NCI-H524 treated with DMSO at 0.1 percent for 48 hours (cell line): ENCODE measurements at places on chromosomes 16 and 17.
A peak's percentile ranks its signal among the peaks of the same experiment; 100 is the strongest.

GRCh38 chr17:8914554-8914953 lies 47.1 kb upstream of the PIK3R6 start:
- no peak for DNase-seq

DNA sequence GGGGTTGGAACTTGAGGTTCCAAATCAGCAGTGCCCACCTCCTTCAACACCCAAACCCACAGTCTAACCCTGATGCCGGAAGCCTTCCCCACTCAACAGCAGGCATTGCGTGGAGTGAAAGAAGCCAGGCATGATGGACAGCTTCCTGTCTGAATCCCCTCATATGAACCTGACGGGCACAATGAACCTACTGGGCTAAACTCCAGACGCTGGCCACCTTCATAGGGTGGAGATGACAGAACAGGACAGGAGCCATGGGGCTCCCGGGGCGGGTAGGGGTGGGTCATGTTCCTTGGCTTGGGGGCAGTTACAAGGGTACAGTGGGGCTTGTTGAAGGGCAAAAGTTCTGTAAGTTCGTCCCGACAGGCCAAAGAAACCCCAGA lies 460 bp upstream of the HSBP1 start:
- no peak for DNase-seq

DNA sequence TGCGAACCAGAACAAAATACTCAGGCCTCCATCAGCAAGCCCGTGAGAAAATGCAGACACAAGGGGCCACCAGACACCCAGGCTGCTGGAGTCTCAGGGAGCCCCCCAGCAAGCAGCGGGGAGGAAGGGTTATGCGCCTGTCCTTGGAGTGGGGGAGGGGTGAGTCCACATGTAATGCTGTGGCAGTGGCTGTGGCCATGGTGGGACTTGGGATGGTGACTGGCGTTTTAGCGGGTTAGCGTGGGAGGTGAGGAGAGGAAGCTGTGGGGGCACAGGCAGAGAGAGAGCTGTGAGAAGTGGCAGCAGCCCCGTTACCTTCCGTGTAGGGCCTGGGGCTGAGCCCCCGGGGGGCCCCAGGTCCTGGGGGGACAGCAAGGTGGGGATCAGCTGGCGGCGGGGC lies 58.3 kb downstream of the SRCIN1 start:
- DNase-seq: no peak

DNA sequence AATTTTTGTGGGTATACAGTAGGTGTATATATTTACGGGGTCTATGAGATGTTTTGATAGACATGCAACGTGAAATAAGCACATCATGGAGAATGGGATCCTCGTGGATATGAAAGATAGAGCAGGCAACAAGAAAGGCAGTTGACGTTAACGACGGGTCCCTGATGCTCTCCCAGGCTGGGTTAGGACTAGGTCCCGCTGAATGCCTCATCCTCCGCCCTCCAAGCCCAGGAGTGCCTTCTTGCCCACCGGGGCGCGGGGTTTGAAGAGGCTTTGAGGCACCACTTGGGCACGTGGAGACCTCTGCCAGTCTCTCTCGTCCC lies 9.5 kb upstream of the ZFP90 start:
- no peak for DNase-seq

- DNase-seq: no peak
Measured at GRCh38 chr17:31509095-31509804, 117.8 kb downstream of the RAB11FIP4 start.

GRCh38 chr17:45940826-45941225 lies 46.5 kb downstream of the MAPT start:
- DNase-seq: no peak

GRCh38 chr16:11225677-11226549 lies 30.1 kb downstream of the SOCS1 start:
- DNase-seq: no peak

- DNase-seq: no peak
Measured at GRCh38 chr17:28716740-28717577, 709 bp downstream of the RAB34 start.

GRCh38 chr17:6780001-6780400 lies 4.0 kb downstream of the FBXO39 start:
- DNase-seq: no peak

DNA sequence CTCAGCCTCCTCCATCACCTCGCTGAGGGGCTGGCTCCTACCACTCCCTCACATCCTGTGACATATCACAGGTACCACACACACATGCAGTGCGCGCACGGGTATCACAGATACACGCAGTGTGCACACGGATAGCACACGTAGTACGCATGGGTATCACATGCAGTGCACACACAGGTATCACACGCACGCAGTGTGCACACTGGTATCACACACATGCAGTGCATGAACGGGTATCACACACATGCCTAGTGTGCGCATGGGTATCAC lies 30.1 kb downstream of the ACSF3 start:
- DNase-seq: no peak

DNA sequence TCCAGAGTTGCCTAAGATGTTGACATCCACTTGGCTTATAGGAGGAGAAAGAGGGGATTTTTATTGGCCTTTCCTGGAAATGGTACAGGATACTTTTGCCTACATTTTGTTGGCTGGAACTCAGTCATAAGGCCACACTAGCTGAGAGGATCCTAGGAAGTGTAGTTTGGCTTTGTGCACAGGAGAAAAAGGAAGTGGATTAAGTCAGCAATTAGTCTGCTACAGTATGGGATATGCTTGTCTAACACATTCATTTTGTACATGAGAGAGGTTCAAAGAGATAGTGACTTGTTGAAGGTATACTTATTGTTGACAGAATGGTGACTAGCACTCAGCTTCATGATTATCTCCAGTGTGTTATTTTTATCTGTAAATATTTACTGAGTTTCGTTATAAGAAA lies 10.3 kb downstream of the UTP18 start:
- DNase-seq: no peak

- DNase-seq: no peak
Measured at GRCh38 chr17:48787828-48788227, 29.2 kb downstream of the TTLL6 start.

DNA sequence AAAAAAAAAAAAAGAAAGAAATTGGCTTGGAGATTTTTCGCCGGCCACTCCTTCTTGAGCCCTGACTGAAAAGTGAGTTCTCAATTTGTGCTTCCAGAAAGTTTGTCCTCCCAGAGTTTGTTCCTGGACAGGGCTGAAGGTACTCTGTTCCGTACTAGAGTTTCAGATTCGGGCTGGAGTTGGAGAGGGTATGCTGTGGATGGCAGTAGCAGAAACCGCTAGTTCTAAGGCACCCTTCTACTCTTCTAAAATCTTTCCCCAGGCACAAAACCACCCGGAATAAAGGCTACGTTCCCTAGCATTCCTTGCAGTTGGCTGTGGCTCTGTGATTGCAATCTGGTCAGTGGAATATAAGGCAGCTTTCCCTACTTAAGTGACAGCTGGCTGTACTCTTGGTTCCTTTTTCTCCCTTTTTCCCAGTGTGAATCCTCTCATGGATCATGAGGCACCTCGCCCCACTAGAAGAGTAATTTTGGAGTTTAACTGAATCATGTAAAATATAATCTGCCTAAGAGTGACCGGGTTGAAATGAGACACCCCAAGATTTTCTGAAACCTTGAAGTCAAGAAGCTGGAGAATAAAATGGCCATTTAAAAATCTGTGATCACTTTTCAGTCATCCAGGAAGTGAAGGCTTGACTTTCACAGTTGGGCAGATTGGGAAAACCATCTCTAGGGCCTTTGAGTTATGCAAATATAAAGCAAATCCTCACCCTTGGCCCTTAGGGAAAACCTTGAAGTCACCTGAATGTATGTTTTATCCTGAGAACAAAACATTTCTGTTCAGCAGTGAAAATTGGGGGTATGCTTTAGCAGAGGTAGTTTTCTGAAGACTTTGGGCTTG lies 901 bp upstream of the HEATR6 start:
- DNase-seq: peak; percentile 43

DNA sequence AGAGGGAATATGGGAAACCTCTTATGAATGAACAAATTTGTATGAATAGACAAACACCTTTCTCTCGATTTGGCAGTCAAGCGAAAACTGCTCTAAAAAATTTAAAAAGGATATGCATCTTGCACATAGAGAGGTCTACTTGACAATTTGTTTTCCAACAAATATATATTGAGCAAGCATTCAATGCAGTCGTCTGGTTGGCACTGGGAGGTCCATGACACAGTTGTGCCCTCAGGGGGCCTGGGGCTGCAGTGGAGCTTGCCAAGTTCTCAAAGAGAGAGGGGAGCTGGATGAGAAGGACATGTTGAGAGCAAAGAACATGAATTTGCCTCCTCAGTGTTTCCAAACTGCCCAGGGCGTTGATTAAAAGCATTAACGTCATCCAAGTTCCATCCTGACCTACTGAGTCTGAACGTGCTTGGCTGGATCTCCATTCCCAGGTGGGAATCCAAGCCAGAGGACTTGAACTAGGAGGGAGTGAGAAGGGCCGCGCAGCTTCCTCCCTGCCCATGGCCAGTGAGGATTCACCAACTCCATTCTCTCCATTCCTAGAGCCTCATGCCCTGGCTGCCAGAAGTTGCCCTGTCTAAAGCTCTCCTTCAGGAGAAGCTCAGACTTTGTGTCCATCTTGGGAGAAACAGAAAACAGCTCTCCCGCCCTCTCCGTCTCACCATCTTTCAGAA lies 24.5 kb downstream of the TBX2 start:
- no peak for DNase-seq

DNA sequence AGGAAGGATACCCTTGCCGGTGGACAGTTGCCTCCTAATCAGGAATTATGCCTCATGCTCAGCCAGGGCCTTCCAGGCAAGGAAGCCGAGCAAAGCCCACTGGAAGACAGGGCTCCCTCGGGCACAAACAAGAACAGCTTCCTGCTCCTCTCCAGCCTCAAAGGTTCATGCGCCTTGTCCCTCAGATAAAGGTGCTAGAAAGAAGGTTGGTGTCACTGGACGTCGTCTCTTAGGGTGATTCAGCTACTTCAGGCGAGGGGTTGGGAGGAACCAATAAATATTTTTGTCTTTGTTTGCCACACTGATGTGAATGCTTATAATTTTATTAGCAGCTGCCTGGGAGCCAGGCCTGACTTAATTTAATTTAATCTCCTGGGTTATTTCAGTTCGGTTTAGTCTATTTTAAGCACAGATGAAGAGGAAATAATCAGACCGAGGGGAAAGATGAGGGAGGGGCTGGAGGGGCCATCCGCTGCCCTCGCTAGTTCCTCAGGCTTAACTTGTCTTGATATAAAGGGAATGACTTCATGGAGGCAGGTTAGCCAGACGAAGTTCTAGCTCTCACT lies 171.8 kb upstream of the CACNG5 start:
- DNase-seq: no peak

DNA sequence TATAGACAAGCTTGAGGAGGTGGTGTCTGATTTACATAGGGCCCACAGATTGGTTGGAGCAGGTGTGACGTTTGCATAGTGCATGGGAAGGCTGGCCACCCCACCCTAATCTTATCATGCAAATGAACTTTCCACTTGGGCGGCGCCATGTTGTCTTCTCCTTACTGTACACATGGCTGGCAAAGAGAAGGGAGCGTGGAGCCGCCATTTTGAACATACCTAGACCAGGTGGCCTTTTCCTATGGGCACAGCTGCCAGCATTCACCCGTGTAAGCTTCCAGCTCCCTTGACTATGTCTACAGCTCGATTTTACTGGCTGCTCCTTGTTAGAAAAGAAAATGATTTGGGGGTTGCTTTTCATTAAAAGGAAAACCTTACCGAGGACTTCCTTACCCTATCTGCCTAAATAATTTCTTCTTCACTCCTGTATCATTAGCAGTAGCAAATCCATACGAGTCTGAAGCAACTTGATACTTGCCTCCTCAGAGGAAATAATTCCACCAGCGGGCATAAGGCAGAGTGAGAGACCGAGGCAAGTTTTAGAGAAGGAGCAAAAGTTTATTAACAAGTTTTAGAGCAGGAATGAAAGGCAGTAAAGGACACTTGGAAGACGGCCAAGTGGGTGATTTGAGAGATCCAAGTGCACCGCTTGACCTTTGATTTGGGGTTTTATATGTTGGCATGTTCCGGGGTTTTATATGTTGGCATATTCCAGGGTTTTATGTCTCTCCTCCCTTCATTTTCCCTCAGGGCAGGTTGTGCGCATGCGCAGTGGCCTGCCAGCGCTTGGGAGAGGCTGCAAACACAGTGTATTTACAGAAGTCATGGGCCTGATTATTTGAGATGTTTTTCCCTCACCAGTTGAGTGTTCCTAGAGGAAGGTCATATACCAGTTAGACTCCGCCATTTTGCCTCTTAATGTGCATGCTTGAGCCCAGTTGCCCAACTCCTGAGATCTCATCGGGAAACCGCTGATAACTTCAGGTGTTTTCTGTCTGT lies 65.7 kb downstream of the MARF1 start:
- DNase-seq: no peak

- no peak for DNase-seq
Measured at GRCh38 chr17:62986549-62986948, 20.5 kb downstream of the TANC2 start.

- DNase-seq: no peak
Measured at GRCh38 chr17:65913326-65913850, 278.5 kb downstream of the CEP112 start.

DNA sequence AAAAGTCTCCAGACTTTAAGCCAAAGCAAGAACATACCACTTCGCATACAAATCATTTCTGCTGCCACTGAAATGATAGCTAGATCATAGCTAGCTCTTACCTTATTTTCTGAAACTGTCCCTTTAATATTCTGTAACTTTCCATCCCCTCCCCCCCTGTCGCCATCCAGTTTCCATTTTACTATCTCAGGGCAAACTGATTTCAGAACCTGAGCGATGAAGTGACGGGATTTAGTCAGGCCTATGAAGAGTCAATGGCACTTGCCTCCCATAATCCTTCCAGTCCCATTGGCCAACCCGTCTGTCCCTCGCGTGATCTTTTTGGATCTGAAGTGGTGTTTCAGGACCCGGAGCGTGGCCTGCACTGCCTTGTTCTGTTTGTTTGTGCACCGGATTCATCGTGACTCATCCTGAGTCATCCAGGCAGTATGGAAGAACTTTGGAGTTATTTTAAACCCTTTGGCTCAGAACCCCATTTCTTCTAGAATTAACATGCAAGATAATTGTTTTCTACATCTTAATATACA lies 199.8 kb upstream of the CHMP6 start:
- DNase-seq: no peak

DNA sequence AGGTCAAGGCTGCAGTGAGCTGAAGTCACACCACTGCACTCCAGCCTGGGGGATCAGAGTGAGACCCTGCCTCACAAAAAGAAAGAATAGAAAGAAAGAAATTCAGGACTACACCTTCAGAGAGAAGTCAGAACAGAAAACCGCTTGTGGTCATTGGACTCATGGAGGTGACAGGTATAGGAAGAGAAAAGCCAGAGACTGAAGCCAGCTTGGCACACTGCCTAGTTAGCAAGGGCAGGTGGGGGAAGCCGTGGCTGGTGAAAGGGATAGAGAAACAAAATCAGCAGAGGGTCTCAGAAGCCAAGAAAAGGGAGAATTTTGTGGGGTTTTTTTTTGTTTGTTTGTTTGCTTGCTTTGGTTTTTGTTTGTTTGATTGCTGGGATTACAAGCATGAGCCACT lies 32.9 kb upstream of the SKAP1 start:
- DNase-seq: no peak

GRCh38 chr16:75908331-75909117 lies 182.2 kb upstream of the CPHXL start:
- DNase-seq: peak; percentile 98

- DNase-seq: no peak
Measured at GRCh38 chr17:58320570-58321323, 7.8 kb downstream of the TSPOAP1 start.
